Stimulated activated CD8-positive, alpha-beta memory T cell treated with anti-CD3 and anti-CD28 coated beads, Interleukin-2, amount 100 ng/mL, for 1 hour (primary cell): ENCODE measurements at places on chromosomes 4 and X.

DNA sequence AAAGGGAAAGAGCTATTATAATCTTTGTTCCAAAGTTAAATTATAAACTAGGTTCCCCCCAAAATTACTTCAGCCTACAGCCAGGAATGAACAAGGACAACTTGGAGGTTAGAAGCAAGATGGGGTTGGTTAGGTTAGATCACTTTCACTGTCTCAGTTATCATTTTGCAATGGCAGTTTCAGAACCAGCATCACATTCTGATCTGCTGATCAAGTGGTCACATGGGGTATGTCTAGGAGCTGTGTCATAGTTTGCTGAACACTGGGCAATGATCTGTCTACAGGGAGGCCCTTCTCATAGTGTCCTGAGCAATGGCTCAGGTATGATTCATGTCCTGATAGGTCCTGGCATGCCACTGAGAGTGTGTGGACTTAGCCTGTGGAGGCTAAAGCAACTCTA lies 41.6 kb upstream of the XIAP start:
- DNase-seq, result no peak

GRCh38 chrX:122790376-122791095 lies 393.5 kb upstream of the GRIA3 start:
- DNase-seq, result no peak

DNA sequence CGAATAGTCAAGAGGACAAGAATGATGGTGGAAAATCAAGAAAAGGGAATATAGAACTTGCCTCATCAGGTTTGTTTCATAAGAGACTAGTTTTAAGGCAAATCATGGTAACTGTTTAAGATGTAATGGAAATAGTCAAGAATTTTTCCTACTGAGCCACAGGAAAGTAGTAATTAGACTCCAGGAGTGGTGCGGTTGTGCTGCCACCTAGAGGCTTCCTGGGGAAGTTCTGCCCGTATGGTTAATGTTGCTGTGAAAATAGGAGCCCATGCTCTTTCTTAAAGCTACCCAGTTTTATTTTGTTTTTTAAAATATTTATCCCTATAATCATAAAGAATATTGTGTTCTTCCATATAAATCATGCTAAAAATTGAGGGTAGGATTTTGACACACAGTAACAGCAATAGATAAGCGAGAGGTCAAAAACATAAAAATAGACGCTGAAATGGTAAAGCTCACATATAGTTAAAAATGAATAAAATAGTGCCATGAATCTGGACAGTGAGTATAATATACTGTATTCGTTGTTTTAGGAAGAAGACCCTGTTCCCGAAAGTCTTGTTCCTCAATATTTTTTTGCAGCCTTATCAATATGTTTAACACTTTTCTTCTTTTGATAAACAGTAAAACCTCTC lies 87.0 kb downstream of the PHOX2B start:
- DNase-seq, result no peak

DNA sequence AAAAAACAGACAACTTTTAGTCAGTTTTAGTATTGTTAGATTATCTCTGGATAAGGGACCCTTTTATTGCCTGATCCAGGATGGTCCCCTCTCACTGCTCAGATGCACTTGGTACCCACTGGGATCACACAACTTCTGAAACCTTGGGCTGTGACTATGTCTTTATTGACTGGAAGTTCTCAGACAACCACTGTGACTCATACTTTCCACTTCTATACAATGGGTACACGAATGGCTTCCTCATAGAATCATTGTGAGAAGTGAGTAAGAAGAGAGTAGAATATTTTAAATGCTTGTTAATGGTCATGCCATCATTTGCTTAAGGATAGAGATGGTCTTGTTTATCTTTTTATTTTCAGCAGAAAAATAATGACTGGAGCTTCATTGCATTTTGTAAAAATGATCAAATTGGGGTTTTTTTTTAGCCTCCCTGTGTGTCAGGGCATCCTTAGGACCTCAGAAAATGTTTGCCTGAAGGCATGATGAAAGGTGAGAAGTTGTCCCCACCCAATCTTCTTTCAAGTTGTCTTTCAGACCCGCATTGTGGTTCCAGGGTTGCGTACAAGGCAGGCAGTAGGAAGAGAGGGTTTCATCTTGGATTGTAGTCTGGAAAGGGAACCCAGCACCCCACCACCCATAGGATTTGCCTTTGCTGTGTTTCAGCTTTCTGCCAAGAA lies 115.1 kb downstream of the CPEB2 start:
- DNase-seq, result no peak

DNA sequence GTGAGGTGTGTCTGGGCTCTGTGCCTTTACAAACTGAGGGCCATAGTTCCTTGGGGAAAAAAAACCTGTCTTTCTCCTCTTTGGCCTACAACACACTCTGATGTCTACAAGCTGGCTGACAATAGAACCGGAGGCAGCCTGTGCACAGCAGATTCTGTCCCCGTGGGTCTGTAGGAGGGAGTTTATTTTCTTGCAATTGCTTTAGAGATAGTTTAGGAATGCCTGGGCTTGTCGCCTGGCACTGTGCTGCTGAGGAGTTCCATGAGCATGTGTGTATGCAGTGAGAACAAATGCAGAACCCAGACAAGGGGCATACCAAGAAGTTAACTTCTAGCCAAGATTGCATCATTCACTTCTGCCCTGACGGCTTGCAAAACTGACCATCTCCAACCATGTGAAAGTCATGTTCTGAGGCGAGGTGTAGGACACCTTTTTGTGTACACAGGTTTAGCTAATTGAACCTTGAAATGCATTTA lies 54.1 kb downstream of the CCNI start:
- no peak for DNase-seq

- no peak for DNase-seq
These were observed 62.6 kb upstream of the LIMCH1 start for GRCh38 chr4:41475402-41475801.

- no peak for DNase-seq
These were observed 78.5 kb upstream of the PDHA2 start for GRCh38 chr4:95761426-95761825.

DNA sequence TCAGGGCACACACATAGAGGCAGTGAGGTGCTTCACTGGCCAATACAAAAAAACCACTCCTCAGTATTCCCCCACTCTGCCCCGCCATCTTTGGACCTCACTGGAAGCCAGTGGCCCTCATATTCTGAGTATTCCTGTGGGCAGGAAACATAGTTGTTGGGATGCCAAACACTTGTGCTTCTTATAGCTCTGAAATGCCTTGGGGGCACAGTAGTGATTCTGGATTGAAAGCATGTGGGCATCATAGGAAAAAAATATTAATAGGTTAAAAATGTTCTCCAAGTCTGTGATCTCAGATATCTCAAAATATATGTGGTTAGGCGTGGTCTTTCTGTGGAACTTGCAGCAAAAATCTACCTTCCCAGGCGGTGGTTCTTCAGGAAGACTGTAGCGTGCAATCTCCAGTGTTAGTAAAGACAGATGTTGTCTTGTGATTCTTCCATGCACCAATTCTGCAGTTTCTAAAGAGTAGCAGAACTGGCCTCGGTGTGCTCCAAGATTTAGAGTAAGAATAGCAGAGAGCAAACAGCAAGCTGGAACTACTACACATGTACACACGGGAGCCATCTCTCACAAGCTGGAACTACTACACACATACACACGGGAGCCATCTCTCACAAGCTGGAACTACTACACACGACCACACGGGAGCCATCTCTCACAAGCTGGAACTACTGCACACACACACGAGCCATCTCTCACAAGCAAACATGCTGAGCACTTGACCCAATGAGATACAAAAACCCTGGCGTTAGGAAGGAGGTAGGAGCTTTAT lies 8.0 kb upstream of the TENM3 start:
- DNase-seq, result no peak

- no peak for DNase-seq
These were observed 55.9 kb upstream of the USP9X start for GRCh38 chrX:41029332-41029731.

DNA sequence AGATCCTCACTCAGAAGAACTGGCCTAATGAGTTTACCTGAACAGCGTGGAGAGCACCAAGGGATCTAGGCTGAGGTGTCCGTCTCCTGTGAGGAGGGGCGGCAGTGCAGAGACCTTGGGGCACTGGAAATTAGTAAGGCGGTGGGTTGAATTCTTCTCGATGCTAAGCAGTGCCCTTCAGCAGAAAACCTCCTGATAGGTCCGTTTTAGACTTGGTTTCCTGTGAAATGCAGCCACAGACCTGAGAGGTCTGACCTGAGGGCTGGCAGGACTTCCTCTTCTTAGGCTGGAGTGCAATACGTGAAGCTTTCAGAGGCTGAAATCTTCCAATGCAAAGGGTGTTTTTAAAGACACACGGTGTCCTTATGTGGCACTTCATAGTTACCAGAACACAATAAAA lies at the start of gene CLNK:
Gene CLNK (minus strand): TSS at position 138 of the 400 bp plus-strand sequence. CDS start 16,899 bp downstream, outside the sequence.
- no peak for DNase-seq

- no peak for DNase-seq
These were observed 393.0 kb downstream of the AFF2 start for GRCh38 chrX:148893395-148893794.

DNA sequence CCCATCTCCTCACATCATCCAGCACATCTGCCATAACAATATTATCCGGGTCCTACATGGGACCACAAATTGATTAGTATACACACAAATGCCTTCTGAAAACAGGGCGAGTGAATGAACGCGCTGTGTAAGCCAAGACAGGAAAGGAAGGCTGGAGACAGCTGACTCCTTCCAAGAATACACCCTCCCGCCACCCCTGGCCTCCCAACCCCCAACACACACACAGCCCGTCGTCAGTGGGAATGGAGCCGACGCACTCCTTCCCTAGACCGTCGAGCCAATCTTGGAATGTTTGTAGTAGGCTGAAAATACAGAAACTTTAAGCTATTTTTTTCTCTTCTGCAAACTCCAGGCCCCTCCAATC lies 319 bp upstream of the MAGEH1 start:
- no peak for DNase-seq

DNA sequence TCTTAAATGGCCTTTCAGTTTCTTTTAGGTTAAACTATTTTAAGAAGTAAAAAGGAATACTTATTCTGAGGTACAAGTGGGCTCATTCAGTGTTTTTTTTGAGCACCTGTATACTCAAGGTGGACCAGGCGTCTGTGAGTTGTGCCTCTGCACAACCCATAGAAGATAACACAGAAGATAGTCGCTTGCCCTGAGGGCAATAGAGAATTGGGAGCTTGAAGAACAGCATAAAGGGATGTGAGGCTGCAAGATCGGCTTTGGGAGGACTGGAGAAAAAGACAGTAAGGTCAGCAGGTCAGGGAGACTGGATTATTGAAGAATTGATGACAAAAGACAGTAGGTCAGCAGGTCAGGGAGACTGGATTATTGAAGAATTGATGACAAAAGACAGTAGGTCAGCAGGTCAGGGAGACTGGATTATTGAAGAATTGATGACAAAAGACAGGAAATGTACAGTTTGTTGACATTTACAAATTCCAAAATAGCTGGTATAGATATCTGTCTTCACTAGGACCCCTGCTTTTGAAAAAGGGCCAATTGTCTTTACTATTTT lies 3.1 kb downstream of the CPE start:
- no peak for DNase-seq

GRCh38 chr4:151948351-151949016 lies 187.7 kb upstream of the GATB start:
- DNase-seq, result no peak

DNA sequence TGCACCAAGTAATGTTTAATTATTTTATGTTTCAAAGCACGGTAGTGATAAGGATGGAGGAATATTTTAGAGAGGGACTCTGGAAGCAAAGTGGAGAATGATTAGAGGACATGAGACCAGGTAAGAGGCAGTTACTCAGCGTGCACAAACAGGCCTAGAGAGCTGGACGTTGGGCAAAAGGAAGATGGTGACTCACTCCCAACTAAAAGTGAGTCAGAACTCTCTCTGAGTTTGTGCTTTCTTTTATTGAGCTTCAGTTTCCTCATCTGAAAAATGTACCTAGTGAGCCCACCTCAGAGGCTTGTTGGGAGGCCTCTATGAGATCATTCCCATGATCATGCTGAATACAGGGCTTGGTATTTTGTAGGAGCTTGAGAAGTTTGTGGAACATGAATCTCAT lies 1.6 kb upstream of the ZC4H2 start:
- DNase-seq, result no peak
